Posterior cingulate gyrus (tissue), 11 donors: ENCODE measurements at places on chromosomes 6 and 20.

- no peak for DNase-seq
Measured at GRCh38 chr6:68333442-68333841, 301.6 kb upstream of the ADGRB3 start.

GRCh38 chr6:29989211-29989610 is 46.9 kb downstream of the HLA-A start:
- DNase-seq: no peak

GRCh38 chr6:18101271-18101670 is 21.2 kb downstream of the NHLRC1 start:
- DNase-seq: no peak

GRCh38 chr20:46644160-46644559 is 7.1 kb downstream of the SLC13A3 start:
- DNase-seq: no peak

DNA sequence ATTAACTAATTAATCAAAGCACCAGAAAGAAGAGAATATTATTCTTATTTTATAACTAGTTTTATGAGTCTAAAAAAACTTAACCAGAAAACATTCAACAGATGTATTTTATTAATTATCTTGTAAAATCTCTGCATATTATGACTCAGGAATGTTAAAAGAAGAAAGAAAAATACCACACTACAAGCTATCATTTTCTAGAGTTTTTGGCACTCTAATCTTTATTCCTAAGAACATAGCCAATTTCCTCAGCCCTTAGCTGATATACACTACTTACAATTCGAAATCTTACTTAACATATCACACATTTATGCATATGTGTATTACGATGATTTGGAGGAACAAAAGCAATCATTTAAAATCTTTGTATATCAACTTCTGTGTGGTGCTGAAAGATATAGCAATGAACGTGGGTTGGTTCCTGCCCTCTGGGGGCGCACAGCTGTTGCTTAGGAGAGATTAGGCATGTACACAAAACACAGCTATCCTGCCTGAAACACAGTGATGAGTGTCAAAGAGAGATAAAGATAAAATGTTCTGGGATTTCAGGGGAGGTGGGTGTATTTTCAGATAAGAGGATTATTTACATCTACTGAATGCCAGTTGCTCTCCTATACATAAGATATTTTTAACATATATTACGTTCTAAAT is 404.5 kb downstream of the SYNE1 start:
- no peak for DNase-seq

- no peak for DNase-seq
Measured at GRCh38 chr6:116352515-116353471, 18.0 kb upstream of the DSE start.
